ENCODE measurements at places on chromosomes 1 and 21.

- no peak for DNase-seq
- H3K4me3 ChIP-seq: no peak overlapping the region
- H3K36me3 ChIP-seq: no peaks in the 10 kb centered on the region
- no peak overlapping the region for H3K27ac ChIP-seq
Observed at GRCh38 chr1:23466423-23466989, 17.5 kb downstream of the ASAP3 start.

GRCh38 chr1:9996624-9997582 lies at the start of gene RBP7:
Gene RBP7 (plus strand): TSS chr1:9997228. CDS start chr1:9997259, 31 bp downstream.
- H3K27ac ChIP-seq: no peak within 1 kb of the TSS
- H3K4me1 ChIP-seq: peaks cover 15% of the 10 kb centered on the region
- H3K4me3 ChIP-seq: peak within 1 kb of the TSS; percentile 72
- no peaks in the 10 kb centered on the region for H3K36me3 ChIP-seq
- peak; percentile 22 for DNase-seq
- peaks cover 73% of the 10 kb centered on the region for H3K27me3 ChIP-seq

GRCh38 chr1:183328371-183328770 lies 89.8 kb downstream of the NMNAT2 start:
- no peaks in the 10 kb centered on the region for H3K4me1 ChIP-seq
- no peak overlapping the region for H3K27ac ChIP-seq
- H3K27me3 ChIP-seq: peaks cover 60% of the 10 kb centered on the region
- no peaks in the 10 kb centered on the region for H3K36me3 ChIP-seq

DNA sequence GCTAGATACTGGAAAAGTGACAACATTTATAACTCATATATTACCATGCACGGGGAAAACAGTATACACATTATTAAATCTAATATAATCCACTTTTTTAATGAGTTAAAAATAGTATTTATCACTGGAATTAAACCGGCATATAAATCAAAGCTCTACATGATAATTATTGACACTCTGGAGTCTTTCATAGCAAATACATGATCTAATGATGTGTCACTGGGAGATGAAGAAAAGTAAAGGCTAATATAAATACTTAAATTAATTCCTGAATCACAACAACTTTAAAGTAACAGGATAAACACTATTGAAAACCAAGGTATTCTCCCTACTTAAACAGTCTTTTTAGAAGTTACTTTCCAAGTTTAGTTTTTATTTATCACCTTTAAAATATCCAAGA lies 52.4 kb upstream of the ASPM start:
- H3K4me1 ChIP-seq: peaks cover 65% of the 10 kb centered on the region
- no peak for DNase-seq
- peak overlapping the region; percentile 98 for H3K4me3 ChIP-seq
- no peaks in the 10 kb centered on the region for H3K27me3 ChIP-seq
- no peak overlapping the region for H3K27ac ChIP-seq

DNA sequence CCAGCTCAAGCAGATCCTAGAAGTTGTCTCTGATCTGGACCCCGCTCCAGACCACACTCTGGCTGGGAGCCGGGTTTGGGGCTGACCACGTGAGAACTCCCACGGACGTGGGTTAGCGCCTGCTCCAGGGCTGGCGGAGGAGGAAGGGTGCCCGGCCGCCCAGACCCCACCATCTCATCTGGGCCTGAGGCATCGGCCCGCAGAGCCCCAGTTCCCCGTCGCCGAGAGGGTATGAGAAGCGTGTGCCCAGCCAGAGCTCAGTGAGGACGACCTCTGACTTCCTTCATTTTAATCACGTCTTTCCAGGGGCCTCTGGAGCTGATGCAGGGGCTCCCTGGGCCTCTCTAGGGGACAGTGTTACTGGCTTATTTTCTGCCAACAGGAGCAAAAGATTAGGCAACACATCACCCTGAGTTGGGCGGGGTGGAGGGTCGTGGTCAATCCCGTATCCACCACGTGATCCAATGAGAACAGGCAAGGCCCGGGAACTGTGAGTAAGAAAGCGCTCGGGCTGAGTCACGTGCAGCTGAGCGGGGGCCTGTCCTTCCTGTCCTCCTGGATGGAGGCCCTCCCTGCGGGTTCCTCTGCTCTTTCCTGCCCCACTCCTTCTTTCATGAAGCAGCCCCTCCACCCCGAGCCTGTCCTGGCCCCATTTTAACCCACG lies 81.1 kb downstream of the SIK1 start:
- no peaks in the 10 kb centered on the region for H3K36me3 ChIP-seq
- H3K27me3 ChIP-seq: no peaks in the 10 kb centered on the region
- no peak overlapping the region for H3K4me3 ChIP-seq
- peak overlapping the region; percentile 64 for H3K27ac ChIP-seq
- peaks cover 11% of the 10 kb centered on the region for H3K4me1 ChIP-seq

DNA sequence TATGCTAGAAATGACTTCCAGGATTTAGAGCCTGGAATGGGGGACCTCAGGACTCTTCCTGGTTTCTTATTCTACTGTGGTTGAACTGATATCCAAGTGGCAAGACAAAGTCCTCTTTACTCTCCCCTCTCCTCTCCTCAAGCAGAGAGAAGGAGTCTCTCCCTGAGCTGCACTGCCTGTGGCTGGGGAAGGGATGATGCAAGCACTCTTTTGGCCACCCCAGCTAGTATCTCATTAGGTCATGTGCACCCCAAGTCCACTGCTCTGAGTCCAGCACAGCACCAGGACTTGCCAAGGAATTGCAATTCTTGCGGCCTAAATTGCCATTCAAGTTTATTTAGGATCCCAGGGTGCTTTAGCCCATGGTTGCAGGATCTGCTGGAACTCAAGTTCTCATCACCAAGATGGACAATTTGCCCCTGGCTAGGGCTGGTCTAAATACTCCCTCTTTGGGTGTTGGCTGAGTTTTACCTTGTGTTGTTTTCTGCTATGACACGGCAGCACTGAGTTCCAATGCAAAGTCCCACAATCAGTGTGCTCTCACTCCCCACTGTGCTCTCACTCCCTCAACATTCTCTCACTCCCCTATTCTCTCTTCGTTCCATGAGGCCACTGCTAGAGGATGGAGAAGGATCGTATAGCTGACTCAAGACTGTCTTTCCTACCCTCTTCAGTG lies 172.2 kb downstream of the TM2D1 start:
- H3K27ac ChIP-seq: no peak overlapping the region
- no peak for DNase-seq
- H3K27me3 ChIP-seq: peaks cover 21% of the 10 kb centered on the region
- no peak overlapping the region for H3K4me3 ChIP-seq

DNA sequence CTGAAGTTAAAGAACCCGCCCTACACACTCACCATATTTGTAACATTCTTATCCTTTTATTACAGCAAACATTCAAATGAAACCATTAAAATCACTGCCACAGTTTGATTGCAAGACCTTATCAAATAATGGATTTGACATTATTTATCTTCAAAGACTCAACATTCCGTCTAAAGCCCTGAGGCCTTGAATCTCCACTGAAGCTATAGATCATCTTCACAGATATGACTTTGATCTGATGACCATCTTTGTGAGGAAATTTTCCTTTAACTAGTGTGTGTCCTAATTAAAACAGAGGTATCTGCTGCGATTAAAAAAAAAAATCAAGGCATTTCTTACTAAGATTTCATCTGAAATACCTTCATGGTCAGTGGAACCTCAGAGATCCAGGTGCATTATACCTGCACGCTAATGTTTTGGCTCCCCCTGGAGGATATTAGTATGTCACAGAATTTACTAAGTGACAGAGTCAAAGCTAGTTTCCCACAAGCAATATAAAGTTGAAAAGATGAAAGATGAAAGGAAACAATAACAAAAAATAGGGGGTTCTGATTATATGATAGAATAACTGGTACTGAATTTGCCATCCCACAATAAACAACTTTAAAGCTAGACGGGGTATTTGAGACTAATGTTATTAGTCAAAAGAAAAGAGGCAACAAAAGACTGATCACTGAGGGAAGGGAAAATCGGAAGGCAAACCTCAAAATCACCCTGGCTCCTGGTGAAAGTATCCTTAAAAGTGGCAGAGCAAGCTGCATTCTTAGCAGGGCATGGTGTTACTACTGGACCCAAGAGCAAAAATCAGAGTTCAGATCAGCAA lies 923.4 kb downstream of the NCAM2 start:
- no peak overlapping the region for H3K27ac ChIP-seq
- H3K36me3 ChIP-seq: no peaks in the 10 kb centered on the region
- no peaks in the 10 kb centered on the region for H3K27me3 ChIP-seq
- no peak for DNase-seq
- no peaks in the 10 kb centered on the region for H3K4me1 ChIP-seq

All from activated naive CD4-positive, alpha-beta T cell treated with anti-CD3 and anti-CD28 coated beads, Interleukin-2, amount 10 ng/mL, durations not matched to agents 7 days and 5 days (primary cell).